Karpas-422 (cell line): ENCODE measurements at places on chromosomes 3 and 15.

DNA sequence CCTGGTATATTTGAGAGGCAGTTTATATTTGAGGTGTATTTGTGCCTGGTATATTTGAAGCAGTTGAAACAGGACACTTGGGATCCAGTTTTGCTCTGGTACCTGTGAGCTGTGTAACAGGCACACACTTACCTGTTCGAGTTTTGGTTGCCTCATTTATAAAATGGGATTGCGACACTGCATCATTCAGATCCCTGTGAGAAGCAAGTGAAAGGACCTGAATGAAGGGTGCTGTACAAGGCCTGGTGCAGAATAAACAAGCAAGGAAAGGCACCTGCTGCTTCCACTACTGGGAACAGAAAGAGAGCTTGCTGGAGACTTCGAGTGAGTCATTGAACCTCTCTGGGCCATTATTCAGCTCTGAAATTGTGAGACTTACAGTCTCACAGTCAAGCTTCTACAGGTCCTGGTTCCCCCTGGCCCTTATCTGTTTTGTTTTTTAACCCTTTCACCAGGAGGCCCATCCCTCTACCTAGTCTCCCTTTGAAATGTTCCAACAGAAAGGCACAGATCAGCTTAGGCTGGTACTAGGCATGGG is 11.5 kb downstream of the FETUB start:
- peak; percentile 52 for DNase-seq

DNA sequence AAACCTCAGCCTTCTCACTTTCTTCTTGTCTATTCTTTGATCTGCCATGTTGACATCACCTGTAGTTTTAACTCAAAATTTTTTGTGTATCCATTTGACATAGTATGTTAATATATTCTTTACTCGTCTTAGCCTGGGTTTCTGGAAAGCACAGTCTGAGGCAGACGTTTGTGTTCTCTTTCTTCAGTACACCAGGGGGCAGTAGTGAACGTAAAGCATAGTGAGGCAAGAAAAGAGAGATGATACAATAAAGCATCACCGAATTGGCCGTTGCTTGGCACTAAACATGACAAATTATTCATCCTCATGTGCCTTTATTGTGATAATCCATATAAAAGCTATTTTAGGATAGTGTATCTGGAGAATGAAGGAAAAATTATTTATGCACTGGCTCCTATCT is 141.0 kb upstream of the MYRIP start:
- DNase-seq = peak; percentile 87

GRCh38 chr3:9793161-9793781 is 389 bp downstream of the ARPC4 start:
- peak; percentile 68 for DNase-seq

DNA sequence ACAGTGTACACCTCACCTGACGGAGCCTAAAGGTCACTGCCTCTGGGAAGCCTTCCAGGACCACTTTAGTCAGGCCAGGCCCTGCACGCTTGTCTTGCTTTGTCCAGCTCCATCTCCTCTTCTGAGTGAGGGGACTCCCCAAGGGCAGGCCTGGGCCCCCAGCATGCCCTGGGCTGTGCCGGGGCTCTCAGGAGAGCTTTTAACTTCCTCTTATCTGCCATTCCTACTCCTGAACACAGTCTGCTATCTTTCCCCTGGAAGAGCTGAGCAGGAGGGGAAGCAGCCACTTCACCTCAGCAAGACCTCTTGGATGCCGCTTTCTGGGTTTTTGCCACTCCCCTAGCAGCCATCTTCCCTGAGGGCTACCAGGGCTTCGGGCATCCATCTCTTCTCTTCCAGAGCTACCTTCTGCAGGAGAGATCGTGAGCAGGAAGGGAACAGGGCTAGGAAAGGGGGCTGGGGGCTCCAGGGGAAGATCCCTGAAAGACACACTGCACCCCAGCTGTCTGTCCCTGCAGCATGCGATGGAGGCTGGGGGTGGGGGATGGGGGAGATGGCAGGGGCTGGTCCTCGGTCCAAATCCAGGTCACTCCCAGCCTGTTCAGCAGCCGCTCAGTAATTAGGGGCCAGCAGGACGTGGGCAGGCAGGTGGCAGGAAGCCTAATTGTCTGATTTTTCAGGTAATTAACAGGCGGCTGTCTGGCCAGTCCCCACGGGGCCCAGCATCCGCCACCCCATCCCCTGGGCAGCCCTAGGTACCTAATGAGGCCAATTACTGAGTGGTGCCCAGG is 19.9 kb upstream of the RPL29 start:
- no peak for DNase-seq

GRCh38 chr3:198030125-198030524 is 70.1 kb downstream of the LMLN start:
- no peak for DNase-seq

GRCh38 chr3:107387555-107387954 is 10.3 kb downstream of the CCDC54 start:
- peak; percentile 29 for DNase-seq
